ENCODE measurements at places on chromosomes 12 and 14. TPM values are rescaled to one million over a fixed set of nuclear protein-coding genes. Genes with fewer than 3 reads are reported as not detected.

- H3K27me3 ChIP-seq, result peaks cover 6% of the 10 kb centered on the region
- H3K27ac ChIP-seq, result no peak overlapping the region
- H3K4me1 ChIP-seq, result no peaks in the 10 kb centered on the region
- H3K36me3 ChIP-seq, result no peaks in the 10 kb centered on the region
- no peak for DNase-seq
Observed at GRCh38 chr12:62684570-62685295, 218.1 kb downstream of the MON2 start.

DNA sequence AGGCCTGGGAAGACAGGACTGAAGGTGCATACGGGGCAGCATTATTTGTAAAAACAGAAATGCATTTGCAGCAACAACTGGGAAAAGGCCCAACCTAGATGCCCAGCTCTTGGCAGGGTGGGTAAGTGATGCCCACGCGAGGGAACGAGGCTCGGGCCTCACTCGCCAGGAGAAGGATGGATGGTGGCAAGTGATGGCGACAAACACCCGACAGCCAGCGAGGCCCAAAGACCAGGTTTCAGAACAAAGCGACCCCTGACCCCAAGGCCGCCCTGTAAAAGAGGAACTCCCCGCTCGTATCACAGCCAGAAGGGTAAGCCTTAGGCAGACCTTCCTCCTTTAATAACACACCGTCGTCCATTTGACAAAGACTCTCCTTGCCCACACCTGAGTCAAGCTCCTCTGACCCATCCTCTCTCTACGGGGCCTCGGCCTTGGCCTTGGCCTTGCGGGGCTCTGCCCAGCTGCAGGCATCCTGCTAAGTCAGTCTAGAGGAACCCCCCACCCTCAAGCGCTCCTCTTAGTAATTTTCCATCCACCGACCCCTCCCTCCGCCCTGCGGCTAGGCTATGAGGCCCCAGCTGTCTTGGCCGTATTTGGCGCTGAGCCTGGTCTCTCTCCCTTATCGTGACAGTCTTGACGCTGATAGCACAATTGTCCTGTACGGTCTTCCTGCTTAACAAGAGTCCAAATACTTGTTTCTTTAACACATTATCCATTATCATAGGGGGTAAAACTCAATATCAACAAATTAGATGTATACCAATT is 80.2 kb downstream of the NCOR2 start:
- peaks cover 10% of the 10 kb centered on the region for H3K4me1 ChIP-seq
- no peak overlapping the region for H3K4me3 ChIP-seq
- H3K27me3 ChIP-seq, result no peaks in the 10 kb centered on the region
- no peak overlapping the region for H3K27ac ChIP-seq
- DNase-seq, result no peak
- H3K36me3 ChIP-seq, result peaks cover 25% of the 10 kb centered on the region

GRCh38 chr12:112198120-112198733 is 72.9 kb downstream of the TRAFD1 start:
- no peak overlapping the region for H3K4me3 ChIP-seq
- peaks cover 8% of the 10 kb centered on the region for H3K36me3 ChIP-seq
- no peaks in the 10 kb centered on the region for H3K4me1 ChIP-seq

GRCh38 chr12:52691076-52691840 is 11.1 kb upstream of the KRT1 start:
- no peaks in the 10 kb centered on the region for H3K36me3 ChIP-seq
- no peak overlapping the region for H3K27ac ChIP-seq
- no peaks in the 10 kb centered on the region for H3K27me3 ChIP-seq
- peak; percentile 57 for DNase-seq
- H3K4me3 ChIP-seq, result peak overlapping the region; percentile 71
- peaks cover 11% of the 10 kb centered on the region for H3K4me1 ChIP-seq

DNA sequence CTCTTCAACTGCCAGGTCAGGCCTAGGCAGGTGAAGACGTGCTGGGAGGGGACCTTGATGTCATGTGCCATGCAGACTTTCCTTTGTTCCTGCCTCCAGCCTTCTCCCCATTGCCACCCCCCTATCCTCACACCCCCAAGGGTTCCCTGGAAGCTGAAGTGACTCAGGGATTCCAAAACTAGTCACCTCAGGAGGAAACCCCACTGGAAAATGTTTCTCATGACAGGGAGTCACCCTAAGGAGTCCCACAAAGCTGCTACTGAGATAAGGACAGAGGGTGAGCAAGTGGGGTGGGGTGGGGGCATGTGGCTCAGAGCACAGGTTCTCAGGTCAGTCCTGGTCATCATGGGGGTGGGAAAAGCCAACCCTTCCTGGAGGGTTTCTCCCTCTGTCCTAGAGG is 2.4 kb upstream of the IL25 start:
- no peaks in the 10 kb centered on the region for H3K36me3 ChIP-seq
- H3K27me3 ChIP-seq, result peaks cover 19% of the 10 kb centered on the region
- no peak for DNase-seq
- H3K4me3 ChIP-seq, result no peak overlapping the region

- no peak overlapping the region for H3K27ac ChIP-seq
- DNase-seq, result no peak
- no peak overlapping the region for H3K4me3 ChIP-seq
- no peaks in the 10 kb centered on the region for H3K36me3 ChIP-seq
- peaks cover 7% of the 10 kb centered on the region for H3K4me1 ChIP-seq
Observed at GRCh38 chr14:99522025-99522401, 40.8 kb downstream of the CCNK start.

- H3K4me1 ChIP-seq, result no peaks in the 10 kb centered on the region
- no peak overlapping the region for H3K27ac ChIP-seq
- no peak for DNase-seq
Observed at GRCh38 chr12:113782873-113783272, 183.3 kb downstream of the RBM19 start.

GRCh38 chr12:32047357-32048212 is 59.1 kb upstream of the BICD1 start:
- peaks cover 12% of the 10 kb centered on the region for H3K4me1 ChIP-seq
- H3K27ac ChIP-seq, result no peak overlapping the region
- H3K36me3 ChIP-seq, result peaks cover 10% of the 10 kb centered on the region
- no peak for DNase-seq
- no peak overlapping the region for H3K4me3 ChIP-seq

- H3K4me1 ChIP-seq, result no peaks in the 10 kb centered on the region
- no peaks in the 10 kb centered on the region for H3K36me3 ChIP-seq
Observed at GRCh38 chr12:45540661-45541341, 188.7 kb upstream of the ARID2 start.

GRCh38 chr12:110312581-110313360 is 31.7 kb downstream of the ATP2A2 start:
- H3K27me3 ChIP-seq, result no peaks in the 10 kb centered on the region
- peaks cover 29% of the 10 kb centered on the region for H3K4me1 ChIP-seq
- H3K4me3 ChIP-seq, result no peak overlapping the region
- no peak for DNase-seq

GRCh38 chr12:108441549-108441948 is 73.5 kb upstream of the FICD start:
- H3K27me3 ChIP-seq, result peaks cover 17% of the 10 kb centered on the region
- no peak for DNase-seq
- no peaks in the 10 kb centered on the region for H3K36me3 ChIP-seq
- no peak overlapping the region for H3K4me3 ChIP-seq
- H3K27ac ChIP-seq, result no peak overlapping the region

- peak; percentile 52 for DNase-seq
- peak overlapping the region; percentile 98 for H3K4me3 ChIP-seq
- H3K27me3 ChIP-seq, result no peaks in the 10 kb centered on the region
- H3K36me3 ChIP-seq, result peaks cover 18% of the 10 kb centered on the region
- peaks cover 76% of the 10 kb centered on the region for H3K4me1 ChIP-seq
- H3K27ac ChIP-seq, result peak overlapping the region; percentile 82
Observed at GRCh38 chr12:56629459-56630179, 507 bp downstream of the BAZ2A start.

DNA sequence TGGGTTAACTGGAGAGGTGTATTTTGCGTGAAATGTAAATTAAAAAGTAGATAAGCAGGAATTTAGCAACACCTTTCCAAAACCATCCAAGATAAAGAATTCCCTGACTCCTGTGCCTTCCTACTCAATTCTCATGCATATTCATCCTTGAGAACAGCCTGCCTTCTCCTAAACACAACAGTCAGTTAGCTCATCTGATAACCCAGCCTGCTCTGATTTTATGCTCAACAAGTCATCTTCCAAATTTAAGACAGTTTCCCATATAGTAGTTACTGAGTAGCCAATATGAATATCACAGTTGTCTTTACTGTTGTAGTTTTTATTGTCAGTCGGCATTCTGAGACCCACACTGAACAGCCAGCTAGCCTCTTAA is 27.1 kb downstream of the CPNE8 start:
- H3K27ac ChIP-seq, result no peak overlapping the region
- H3K36me3 ChIP-seq, result no peaks in the 10 kb centered on the region
- H3K4me3 ChIP-seq, result no peak overlapping the region
- H3K27me3 ChIP-seq, result no peaks in the 10 kb centered on the region

DNA sequence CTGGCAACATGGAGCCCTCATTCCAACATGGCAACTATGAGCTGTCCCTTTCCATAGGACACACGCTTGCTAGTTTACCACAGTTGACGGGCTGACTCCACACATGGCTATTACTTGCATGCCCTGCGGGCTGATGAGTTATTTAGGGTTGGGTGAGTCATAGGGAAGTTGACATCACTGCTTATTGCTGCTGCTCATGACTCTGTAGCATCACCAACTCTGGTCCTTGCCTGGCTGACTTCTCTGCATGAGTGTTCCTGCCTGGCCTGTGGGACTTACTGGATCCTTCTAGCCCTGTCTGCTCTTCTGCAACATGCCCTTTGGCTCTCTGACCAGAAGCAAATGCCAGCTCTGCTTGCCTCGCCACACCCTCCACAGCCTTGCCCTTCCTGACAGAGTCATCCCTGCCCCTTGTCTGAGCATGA is 199.5 kb downstream of the ANO6 start:
- peaks cover 4% of the 10 kb centered on the region for H3K4me1 ChIP-seq
- no peak overlapping the region for H3K4me3 ChIP-seq
- H3K36me3 ChIP-seq, result peaks cover 6% of the 10 kb centered on the region
- no peak for DNase-seq
- no peak overlapping the region for H3K27ac ChIP-seq

DNA sequence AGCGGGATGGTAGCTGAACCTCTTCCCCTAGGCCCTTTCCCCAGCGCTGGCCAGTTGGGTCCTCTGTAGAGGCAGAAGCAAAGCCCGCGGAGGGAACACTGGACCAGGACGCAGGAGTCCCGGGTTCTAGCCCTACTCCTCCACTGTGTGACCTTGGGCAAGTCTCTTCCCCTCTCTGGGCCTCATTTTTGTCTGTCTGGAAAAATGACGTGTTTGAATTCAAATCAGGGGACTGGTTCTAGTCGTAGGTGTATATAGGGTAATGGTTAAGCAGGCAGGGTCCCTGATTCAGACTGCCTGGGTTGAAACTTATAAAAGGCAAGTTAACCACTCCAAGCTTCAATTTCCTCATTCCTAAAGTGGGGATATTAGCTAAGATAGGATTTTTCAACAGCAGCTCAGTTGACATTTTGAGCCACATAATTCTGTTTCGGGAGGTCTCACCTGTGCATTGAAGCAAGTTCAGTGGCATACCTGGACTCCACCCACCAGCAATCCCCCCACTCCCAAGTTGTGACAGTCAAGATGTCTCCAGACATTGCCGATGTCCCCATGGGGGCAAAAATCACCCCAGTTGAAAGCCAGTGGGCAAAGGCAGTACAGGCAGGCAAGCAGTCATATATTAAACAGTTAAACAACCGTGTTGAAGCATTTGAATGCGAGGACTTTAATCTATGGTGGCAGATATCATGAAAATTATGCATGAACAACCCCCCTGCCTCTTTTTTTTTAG is 899 bp downstream of the TPCN1 start:
- peak; percentile 36 for DNase-seq
- H3K4me1 ChIP-seq, result peaks cover 31% of the 10 kb centered on the region
- H3K36me3 ChIP-seq, result peaks cover 3% of the 10 kb centered on the region
- H3K4me3 ChIP-seq, result peak overlapping the region; percentile 97

DNA sequence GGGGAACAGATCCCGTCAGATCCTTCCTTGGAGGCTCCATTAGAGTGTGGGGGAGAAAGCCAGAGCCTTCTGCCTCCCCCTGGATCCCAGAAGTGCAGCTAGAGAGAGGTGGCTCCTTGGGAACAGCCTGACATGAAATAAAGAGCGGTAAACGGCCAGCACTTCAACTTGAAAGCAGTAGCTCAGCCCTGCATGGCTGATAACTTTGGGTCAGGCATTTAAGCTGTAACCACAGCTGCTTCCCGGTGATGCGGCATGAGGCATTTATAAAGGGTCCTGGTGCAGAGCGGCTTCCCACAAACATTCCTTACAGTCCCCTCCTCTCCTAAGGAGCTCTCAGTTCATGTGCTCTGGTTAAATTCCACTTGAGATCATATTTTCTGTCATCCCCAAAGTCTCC is 960.3 kb downstream of the VRK1 start:
- no peaks in the 10 kb centered on the region for H3K36me3 ChIP-seq
- no peak overlapping the region for H3K4me3 ChIP-seq
- no peak for DNase-seq
- no peaks in the 10 kb centered on the region for H3K27me3 ChIP-seq

- H3K4me3 ChIP-seq, result no peak overlapping the region
- no peaks in the 10 kb centered on the region for H3K4me1 ChIP-seq
- H3K36me3 ChIP-seq, result no peaks in the 10 kb centered on the region
Observed at GRCh38 chr12:132395192-132395907, 66.0 kb upstream of the GALNT9 start.

DNA sequence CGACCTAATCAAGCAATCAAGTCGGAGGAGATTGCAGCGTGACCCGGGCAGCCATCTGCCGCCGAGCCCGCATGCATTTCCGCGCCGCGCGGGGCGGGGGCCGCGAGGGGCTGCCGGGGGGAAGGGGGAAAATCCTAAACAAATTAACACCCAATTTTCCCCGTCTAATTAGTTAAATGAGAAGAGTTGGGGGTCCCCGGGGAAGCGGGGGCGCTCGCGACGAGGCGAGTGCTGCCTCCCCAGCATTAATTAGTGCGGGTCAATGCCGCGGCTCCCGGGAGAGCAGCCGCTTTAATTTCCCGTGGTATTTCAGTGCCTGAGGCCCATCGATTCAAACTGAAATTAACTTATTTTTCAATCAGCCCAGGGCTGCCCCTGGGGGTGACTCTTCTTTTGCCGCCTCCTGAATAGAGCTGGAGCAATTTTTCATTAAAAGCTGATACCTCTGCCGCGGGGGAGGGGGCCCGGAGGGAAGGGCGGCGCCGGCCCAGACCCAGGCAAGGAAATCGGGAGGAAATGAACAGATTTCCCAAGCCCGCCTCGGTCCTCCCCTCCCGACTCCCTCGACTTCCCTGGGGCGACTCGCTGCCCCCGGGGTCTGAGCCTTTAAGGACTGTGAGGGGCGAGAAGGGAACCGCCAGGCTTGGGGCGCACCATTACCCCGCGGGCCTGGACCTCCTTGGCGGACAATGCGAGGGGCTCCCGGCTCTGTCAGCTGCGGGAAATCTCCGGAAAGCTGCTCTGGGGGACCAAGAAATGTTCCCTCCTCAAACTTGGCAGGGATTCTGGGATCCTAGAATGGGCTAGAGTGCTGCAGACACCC is 18.9 kb downstream of the VSX2 start:
- no peak overlapping the region for H3K27ac ChIP-seq
- DNase-seq, result no peak
- H3K36me3 ChIP-seq, result no peaks in the 10 kb centered on the region
- peak overlapping the region; percentile 79 for H3K4me3 ChIP-seq

The BIN2 gene
- total RNA-seq, result 34.2 TPM

The EEF1AKMT3 gene
- 3.9 TPM for total RNA-seq

The SYT1 gene
- not detected for total RNA-seq

The HOXC10 gene
- not detected for total RNA-seq

The TMEM119 gene
- total RNA-seq, result not detected

The NR1H4 gene
- not detected for total RNA-seq

The KIF21A gene
- total RNA-seq, result 24.3 TPM

The TSHR gene
- total RNA-seq, result not detected

The GPR84 gene
- 0.62 TPM for total RNA-seq

The DIO3 gene
- not detected for total RNA-seq

The FOXN4 gene
- total RNA-seq, result not detected

The SLCO1A2 gene
- not detected for total RNA-seq

Measured in activated naive CD8-positive, alpha-beta T cell treated with anti-CD3 and anti-CD28 coated beads for 36 hours (primary cell).